ENCODE measurements at places on chromosomes 5 and 9.

GRCh38 chr5:60259730-60260129, 366.2 kb upstream of the PDE4D start:
- DNase-seq, result no peak

DNA sequence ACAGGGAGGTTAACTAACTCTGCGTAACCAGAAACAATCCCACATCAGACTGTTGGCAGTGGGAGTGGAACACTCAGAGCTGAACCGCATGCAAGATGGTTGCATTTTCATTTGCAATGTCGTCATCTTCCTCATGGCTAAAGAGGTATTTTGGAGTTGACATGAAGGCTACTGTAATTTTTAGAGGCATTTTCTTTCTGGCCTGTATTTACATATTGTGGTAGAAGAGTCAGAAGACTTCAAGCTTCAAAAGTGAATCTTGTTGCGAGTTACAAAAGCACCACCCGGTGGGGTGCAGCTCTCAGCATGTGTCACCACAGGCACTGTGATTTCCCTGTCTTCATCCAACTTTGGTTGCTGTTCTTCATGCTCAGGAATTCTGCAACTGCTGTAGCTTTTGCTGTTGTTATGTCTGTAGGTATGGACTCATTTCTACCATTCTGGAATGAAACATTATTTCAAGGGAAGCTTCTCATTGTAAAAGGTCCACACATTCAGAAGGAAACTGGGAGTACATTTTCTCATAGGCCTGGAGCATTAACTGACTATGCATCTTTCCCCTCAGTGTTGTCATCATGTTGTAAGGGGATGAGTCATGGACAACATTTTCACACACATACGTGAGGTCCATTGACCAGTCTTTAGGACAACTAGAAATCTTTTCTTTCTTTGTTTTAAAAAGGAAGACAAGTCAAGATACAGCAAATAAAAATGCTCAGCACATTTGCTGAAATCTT, 35.4 kb upstream of the GDNF start:
- DNase-seq, result no peak

- DNase-seq, result no peak
These were observed 293.6 kb upstream of the SLC24A2 start for GRCh38 chr9:20082406-20082805.

DNA sequence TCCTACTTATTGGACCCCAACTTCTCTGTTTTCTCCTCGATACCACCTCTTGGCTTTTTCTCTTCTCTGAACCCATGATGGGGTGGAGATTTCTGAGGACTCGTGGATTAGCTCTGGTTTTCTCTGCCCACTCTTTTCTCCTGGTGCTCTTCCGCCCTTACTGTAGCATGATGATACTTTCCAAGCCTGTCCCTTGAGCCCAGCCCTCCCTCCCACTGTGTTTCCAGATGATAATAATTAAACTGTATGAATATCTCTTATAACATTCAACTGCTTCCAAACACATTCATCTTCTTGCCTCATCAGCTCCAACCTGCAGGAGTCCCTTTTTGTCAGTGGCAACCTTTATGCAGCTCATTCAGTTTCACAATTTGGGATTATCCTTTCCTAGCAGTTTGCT, 494.2 kb upstream of the KLF4 start:
- no peak for DNase-seq

- no peak for DNase-seq
These were observed 31.8 kb downstream of the HMCN2 start for GRCh38 chr9:130297371-130297770.

DNA sequence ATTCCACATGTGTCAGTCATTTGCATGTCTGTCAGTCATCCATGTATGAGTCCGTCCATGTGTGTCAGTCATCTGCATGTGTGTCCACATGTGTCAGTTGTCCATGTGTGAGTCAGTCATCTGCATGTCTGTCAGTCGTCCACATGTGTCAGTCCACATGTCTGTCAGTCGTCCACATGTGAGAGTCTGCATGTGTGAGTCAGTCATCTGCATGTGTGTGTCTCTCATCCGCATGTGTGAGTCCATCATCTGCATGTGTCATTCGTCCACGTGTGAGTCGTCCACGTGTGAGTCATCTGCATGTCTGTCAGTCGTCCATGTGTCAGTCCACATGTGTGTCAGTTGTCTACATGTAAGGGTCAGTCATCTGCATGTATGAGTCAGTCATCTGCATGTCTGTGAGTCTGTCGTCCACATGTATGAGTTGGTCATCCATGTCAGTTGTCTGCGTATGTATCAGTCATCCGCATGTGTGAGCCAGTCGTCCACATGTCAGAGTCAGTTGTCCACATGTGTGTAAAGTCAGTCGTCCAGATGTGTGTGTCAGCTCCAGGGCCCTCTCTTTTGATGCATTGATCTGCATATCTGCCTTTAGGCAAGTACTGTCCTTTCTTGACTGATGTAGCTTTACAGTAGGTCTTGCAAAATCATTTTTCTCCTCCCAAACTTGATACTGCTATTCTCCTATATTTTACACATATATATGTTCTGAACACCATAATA, 72.5 kb upstream of the CACNA1B start:
- DNase-seq, result no peak

- no peak for DNase-seq
These were observed 1.5 kb downstream of the RNF208 start for GRCh38 chr9:137220317-137221094.

DNA sequence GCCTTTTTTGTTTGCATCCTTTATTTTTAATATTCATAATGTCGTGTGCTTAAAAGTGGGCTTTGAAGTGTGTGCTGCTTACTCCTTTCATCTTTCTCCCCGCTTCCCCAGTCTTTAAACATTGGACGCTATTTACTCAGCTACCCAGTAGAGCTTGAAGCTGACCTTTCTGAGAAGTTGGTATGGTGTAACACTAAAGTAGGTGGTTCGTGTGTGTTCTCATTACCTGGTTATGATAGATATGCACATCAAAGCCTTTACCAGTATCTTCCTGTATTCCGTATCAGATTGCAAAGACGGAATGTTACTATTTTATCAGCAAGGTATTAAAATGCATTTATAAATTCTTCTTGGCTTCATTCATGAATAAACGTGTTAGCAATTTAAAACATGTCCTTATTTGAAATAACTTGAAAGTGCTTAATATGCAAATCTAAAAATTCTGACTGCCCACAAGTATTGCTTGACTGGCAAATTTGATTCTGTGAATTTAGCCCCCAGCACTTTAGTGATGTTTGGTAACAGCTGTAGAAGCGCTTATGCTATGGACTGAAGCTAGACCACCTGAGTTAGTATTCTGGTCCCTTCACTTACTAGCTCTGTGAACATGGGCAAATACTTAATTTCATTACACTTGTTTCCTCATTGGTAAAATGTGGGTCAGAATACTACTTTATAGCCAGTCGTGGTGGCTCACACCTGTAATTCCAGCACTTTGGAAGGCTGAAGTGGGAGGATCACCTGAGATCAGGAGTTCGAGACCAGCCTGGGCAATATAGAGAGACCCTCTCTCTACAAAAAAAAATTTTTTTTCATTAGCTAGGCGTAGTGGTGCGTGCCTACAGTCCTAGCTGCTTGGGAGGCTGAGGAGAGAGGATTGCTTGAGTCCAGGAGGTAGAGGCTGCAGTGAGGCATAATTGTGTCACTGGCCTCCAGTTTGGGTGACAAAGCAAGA, 1.7 kb downstream of the RRAGA start:
- DNase-seq, result no peak

- DNase-seq, result no peak
These were observed 134.8 kb upstream of the KLF4 start for GRCh38 chr9:107624234-107624948.

GRCh38 chr9:72365525-72366256, 683 bp upstream of the ZFAND5 start:
- DNase-seq, result peak; percentile 75

GRCh38 chr9:82332018-82332773, 343.6 kb downstream of the SPATA31D1 start:
- DNase-seq, result peak; percentile 57

DNA sequence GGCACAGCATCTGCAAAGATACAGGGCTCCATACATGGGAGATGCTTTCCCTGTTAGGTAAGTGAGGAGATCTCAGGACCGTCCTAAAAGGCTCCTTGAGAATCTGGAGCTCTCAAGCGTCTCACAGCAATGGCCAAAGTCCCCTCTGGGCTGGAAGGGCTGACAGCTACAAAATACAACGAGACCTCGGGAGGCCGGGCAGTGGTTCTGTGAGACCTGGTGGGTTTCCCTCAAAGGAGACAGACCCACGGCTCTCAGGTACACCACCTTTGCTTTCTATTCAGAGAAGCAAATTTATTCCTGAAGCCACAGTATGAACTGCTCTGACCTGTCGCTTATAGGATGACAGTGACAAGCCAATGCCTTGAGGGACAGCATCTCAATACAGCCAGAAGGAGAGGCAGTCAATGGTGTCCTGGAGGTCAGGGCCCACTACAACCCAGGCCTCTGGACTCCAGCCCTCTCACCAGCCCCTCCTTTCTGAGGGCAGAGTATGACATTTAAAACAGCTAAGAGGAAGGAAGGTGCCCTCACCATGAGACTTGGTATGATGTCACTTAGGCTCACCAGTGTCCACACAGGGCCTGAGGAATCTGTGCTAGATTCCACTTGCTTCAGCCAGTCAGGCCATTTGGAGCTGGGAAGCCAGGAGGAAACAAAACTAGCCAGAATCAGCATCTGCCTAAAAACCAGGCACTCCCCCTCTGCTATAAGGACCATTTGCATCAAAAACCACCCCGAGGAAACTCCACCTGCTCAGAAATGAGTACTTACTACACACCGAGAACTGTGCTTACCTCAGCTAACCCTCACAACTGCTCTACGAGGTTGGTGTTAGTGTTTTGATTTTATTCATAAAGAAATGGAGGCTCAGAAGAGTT, 86.5 kb upstream of the FSTL4 start:
- DNase-seq, result no peak

GRCh38 chr5:17282283-17283120, 65.1 kb downstream of the BASP1 start:
- no peak for DNase-seq

Data from urothelium cell line (cell line).